Lower lobe of right lung (tissue), 2 donors: ENCODE measurements at places on chromosomes 16 and 17. TPM values are rescaled to one million over a fixed set of nuclear protein-coding genes. Genes with fewer than 3 reads are reported as not detected.

DNA sequence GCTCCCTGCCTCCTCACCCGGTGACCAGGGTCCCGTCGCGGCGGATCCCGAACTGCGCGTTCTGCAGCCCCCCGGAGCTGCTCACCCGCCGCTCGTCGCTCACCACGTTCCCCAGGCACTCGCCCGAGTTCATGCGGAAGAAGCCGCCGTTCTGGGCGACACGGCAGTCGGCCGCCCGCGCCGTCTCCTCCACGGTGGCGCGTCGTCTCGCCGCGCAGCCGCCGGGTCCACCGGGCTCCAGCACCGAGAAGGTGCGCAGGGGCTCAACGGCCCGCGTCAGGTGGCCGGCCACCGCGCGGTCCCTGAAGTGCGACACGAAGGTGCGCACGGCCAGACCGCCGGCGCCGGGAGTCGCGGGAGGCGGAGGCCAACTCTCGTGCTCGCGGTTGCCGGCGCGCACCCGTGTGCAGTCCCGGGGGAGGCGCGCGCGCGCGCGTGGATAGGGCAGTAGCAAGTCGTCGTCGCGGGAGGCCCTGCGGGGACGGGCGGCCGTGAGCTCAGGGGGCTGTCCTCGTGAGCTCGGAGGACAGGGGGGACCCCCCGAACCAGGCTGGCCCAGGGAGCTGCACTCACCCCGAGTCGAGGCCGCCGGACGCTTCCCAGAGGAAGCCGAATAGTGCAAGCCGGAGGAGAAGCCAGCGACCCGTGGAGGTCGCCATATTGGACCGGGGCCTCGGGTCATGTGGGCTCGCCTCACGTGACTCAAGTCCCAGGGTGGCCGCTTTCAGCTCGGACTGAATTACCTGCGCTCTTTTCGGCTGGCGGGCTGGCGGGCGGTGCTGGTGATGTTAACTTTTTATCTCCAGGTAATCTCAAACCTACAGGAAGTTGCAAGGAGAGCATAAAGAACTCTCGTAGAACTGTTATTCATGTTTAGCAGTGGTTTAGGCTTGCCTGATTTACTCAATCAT is at the start of gene NAGPA:
NAGPA (minus strand) TSS at position 680 of the 911 bp plus-strand sequence; CDS start at position 659, 21 bp downstream.
- H3K4me3 ChIP-seq = peak within 1 kb of the TSS; percentile 95
- peaks cover 16% of the 10 kb centered on the region for H3K4me1 ChIP-seq
- DNase-seq = peak; percentile 94
- no peaks in the 10 kb centered on the region for H3K27me3 ChIP-seq
- H3K36me3 ChIP-seq = peaks cover 9% of the 10 kb centered on the region

- no peak overlapping the region for H3K27ac ChIP-seq
- no peaks in the 10 kb centered on the region for H3K36me3 ChIP-seq
- DNase-seq = no peak
- H3K27me3 ChIP-seq = no peaks in the 10 kb centered on the region
Measured at GRCh38 chr16:58343562-58343961, 48.7 kb upstream of the GINS3 start.

DNA sequence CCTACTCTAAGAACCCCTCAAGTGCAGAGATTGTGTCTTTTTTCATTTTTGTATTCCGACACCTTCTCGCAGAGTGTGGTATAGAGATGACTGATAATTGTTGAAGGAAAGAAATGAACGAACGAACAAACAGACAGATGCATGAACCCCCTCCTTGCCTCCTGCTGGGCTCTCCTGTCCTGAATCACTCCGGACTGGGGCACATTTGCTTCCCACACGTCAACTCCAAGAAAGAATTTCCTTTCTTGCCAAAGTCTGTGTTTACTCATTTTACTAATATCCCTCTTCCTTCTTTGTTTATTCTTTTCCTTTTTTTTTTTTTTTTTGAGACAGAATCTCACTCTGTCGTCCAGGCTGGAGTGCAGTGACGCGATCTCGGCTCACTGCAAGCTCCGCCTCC is 37.5 kb upstream of the BHLHA9 start:
- peaks cover 33% of the 10 kb centered on the region for H3K4me1 ChIP-seq
- H3K36me3 ChIP-seq = no peaks in the 10 kb centered on the region
- no peak overlapping the region for H3K4me3 ChIP-seq
- no peak for DNase-seq
- no peak overlapping the region for H3K27ac ChIP-seq

The NPB gene
- total RNA-seq = 0.71 TPM

The KRTAP3-3 gene
- not detected for total RNA-seq

The TBC1D26 gene
- not detected for total RNA-seq

DNA sequence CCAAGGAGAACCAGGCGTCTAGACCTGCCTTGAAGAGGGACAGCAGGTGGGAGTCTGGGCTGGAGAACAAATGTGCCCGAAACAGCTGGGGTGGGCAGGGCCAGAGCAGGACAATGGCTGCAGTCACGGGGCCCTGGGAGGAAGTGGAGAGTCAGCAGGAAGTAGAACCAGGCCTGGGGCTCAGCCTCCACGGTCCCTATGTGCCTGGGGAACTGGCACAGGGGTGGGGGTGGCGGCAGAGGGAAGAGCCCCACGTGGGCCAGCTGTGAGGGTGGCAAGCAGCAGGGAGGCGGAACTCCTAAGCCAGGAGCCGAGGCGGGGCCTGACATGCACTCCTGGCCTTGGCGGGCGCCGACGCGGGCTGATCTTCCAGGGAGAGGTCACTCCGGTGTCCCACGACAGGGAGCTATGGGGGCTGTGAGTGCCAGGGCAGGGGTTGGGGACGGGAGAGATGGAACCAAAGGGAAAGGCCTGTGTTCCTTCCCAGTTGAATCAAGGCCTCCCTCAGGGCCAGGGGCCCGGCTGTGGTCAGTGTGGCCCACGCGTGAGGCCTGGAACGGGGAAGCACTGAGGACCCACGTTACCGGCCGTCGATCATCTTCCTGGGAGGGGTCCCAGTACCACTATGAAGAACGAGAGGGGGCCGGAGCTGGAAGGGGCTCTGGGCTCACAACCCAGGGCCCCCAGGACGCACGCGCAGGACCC is 42.7 kb downstream of the TIMM22 start:
- DNase-seq = peak; percentile 92
- H3K27ac ChIP-seq = peak overlapping the region; percentile 80
- H3K4me1 ChIP-seq = peaks cover 52% of the 10 kb centered on the region
- H3K27me3 ChIP-seq = no peaks in the 10 kb centered on the region
- H3K4me3 ChIP-seq = peak overlapping the region; percentile 30
- peaks cover 11% of the 10 kb centered on the region for H3K36me3 ChIP-seq

- H3K36me3 ChIP-seq = no peaks in the 10 kb centered on the region
- no peak for DNase-seq
- H3K4me1 ChIP-seq = no peaks in the 10 kb centered on the region
- peaks cover 74% of the 10 kb centered on the region for H3K27me3 ChIP-seq
- H3K4me3 ChIP-seq = no peak overlapping the region
Measured at GRCh38 chr16:1078579-1079021, 6.1 kb downstream of the SSTR5 start.

The KRTAP4-5 gene
- total RNA-seq = not detected

GRCh38 chr16:51057102-51057793 is 93.8 kb downstream of the SALL1 start:
- H3K27me3 ChIP-seq = peaks cover 4% of the 10 kb centered on the region
- H3K4me1 ChIP-seq = no peaks in the 10 kb centered on the region
- H3K27ac ChIP-seq = no peak overlapping the region

GRCh38 chr16:89453501-89454321 is 36.6 kb downstream of the ANKRD11 start:
- peak; percentile 64 for DNase-seq
- H3K4me3 ChIP-seq = no peak overlapping the region
- H3K27ac ChIP-seq = peak overlapping the region; percentile 61
- no peaks in the 10 kb centered on the region for H3K36me3 ChIP-seq

- no peaks in the 10 kb centered on the region for H3K36me3 ChIP-seq
- H3K27me3 ChIP-seq = peaks cover 5% of the 10 kb centered on the region
- DNase-seq = no peak
- H3K4me3 ChIP-seq = no peak overlapping the region
Measured at GRCh38 chr17:49549691-49550678, 25.7 kb upstream of the NXPH3 start.
